Hair follicle dermal papilla cell (primary cell): ENCODE measurements at places on chromosomes 2 and 18. TPM values are rescaled to one million over a fixed set of nuclear protein-coding genes. Genes with fewer than 3 reads are reported as not detected.

The IL1RL1 gene
- 0.65 and 1.3 TPM in 2 replicates for total RNA-seq

The AGXT gene
- not detected in 2 replicates for total RNA-seq

The CROCC2 gene
- 0.49 and 0.81 TPM in 2 replicates for total RNA-seq

The NEU2 gene
- not detected in 2 replicates for total RNA-seq

The CFAP53 gene
- total RNA-seq, result 0.12 and 0.32 TPM in 2 replicates

The NXPH2 gene
- total RNA-seq, result not detected in 2 replicates

The SMYD1 gene
- total RNA-seq, result not detected in 2 replicates

The APLF gene
- total RNA-seq, result 8.5 and 10.5 TPM in 2 replicates

The PTRHD1 gene
- total RNA-seq, result 15.5 and 17.7 TPM in 2 replicates

The SLC5A7 gene
- not detected in 2 replicates for total RNA-seq

The B4GALT6 gene
- 4.9 and 8.6 TPM in 2 replicates for total RNA-seq

The XDH gene
- 0.97 and 1.1 TPM in 2 replicates for total RNA-seq

The CLEC4F gene
- not detected in 2 replicates for total RNA-seq

The HTR2B gene
- 0.49 and 0.61 TPM in 2 replicates for total RNA-seq

The VWA3B gene
- total RNA-seq, result not detected in 2 replicates

The EVA1A gene
- total RNA-seq, result 31.2 and 32.1 TPM in 2 replicates

The PTPN2 gene
- total RNA-seq, result 19.3 and 26.1 TPM in 2 replicates

The KCNG2 gene
- total RNA-seq, result not detected in 2 replicates

The AAMP gene
- 73.2 and 79.1 TPM in 2 replicates for total RNA-seq

The ALLC gene
- total RNA-seq, result not detected in 2 replicates

The RGPD4 gene
- under 0.01 TPM in 1 of 2 replicates, not detected in the other for total RNA-seq

The IL18R1 gene
- 1.3 and 5.7 TPM in 2 replicates for total RNA-seq

The SCN9A gene
- 1.3 and 2.6 TPM in 2 replicates for total RNA-seq

The PRSS56 gene
- not detected in 2 replicates for total RNA-seq

The B3GNT2 gene
- total RNA-seq, result 21.3 and 24.0 TPM in 2 replicates

The MDH1B gene
- total RNA-seq, result 1.2 and 1.8 TPM in 2 replicates

The MAB21L4 gene
- total RNA-seq, result not detected in 2 replicates

The ATP8B1 gene
- total RNA-seq, result 52.8 and 63.3 TPM in 2 replicates

The MC4R gene
- 0.36 TPM in 1 of 2 replicates, not detected in the other for total RNA-seq

The GPR155 gene
- 3.6 and 4.9 TPM in 2 replicates for total RNA-seq

The PTPRM gene
- total RNA-seq, result 114 and 153 TPM in 2 replicates

The PKDCC gene
- 4.0 and 6.7 TPM in 2 replicates for total RNA-seq

The SERPINB7 gene
- total RNA-seq, result 19.6 and 24.3 TPM in 2 replicates

The KIAA1328 gene
- total RNA-seq, result 10.1 and 12.5 TPM in 2 replicates

The CFAP65 gene
- total RNA-seq, result not detected in 2 replicates

The DSG1 gene
- total RNA-seq, result not detected in 2 replicates

The OTOF gene
- under 0.01 TPM in 1 of 2 replicates, not detected in the other for total RNA-seq

The CHRNA1 gene
- 0.16 TPM in 1 of 2 replicates, not detected in the other for total RNA-seq

The ANKRD30B gene
- total RNA-seq, result 0.24 TPM in 1 of 2 replicates, not detected in the other

The EGR4 gene
- total RNA-seq, result 0.12 TPM in 1 of 2 replicates, not detected in the other

The ZNF521 gene
- total RNA-seq, result 70.4 and 94.4 TPM in 2 replicates

The COL4A4 gene
- total RNA-seq, result under 0.01 TPM in 2 replicates

The GALNT14 gene
- total RNA-seq, result 12.8 and 14.4 TPM in 2 replicates

The CSRNP3 gene
- total RNA-seq, result 1.2 and 1.6 TPM in 2 replicates

The POTEI gene
- total RNA-seq, result not detected in 2 replicates

The TMEM150A gene
- total RNA-seq, result 15.9 and 22.7 TPM in 2 replicates

The KCTD18 gene
- 26.1 and 26.8 TPM in 2 replicates for total RNA-seq

The BOLL gene
- total RNA-seq, result not detected in 2 replicates

The IL37 gene
- total RNA-seq, result not detected in 2 replicates

The INO80B gene
- total RNA-seq, result 12.8 and 23.1 TPM in 2 replicates

The RND3 gene
- 577 and 601 TPM in 2 replicates for total RNA-seq

The KCNE4 gene
- 20.0 and 30.5 TPM in 2 replicates for total RNA-seq

The STAT4 gene
- total RNA-seq, result 5.6 and 10.1 TPM in 2 replicates

The ARL4C gene
- 105 and 124 TPM in 2 replicates for total RNA-seq

The LTBP1 gene
- 334 and 576 TPM in 2 replicates for total RNA-seq
